ENCODE measurements at places on chromosomes 5 and 9. TPM values are rescaled to one million over a fixed set of nuclear protein-coding genes. Genes with fewer than 3 reads are reported as not detected.

DHFR gene
- total RNA-seq, result 5.9 TPM

DNA sequence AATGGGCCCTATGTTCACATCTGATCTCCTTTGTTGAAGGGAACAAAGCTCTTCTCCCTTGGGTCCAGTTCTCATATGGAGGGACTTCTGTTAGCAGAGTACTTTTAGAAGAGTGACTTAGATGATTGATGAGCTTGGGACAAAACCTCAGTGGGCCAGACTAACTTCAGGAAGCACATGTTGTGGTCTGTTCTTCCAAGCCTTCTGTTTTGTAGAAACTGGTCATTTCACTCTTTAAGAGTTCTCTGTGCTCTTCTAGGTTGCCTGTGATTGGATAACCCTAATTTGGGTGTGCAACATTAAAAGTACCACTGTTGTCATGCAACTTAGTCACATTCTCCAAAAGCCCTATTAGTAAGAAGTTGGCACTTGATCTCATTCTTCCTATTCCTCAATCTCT, 183.5 kb upstream of the ACO1 start:
- DNase-seq, result no peak

GRCh38 chr9:100937382-100937781, 91.1 kb upstream of the PLPPR1 start:
- DNase-seq, result no peak

MEIKIN gene
- not detected for total RNA-seq

DNA sequence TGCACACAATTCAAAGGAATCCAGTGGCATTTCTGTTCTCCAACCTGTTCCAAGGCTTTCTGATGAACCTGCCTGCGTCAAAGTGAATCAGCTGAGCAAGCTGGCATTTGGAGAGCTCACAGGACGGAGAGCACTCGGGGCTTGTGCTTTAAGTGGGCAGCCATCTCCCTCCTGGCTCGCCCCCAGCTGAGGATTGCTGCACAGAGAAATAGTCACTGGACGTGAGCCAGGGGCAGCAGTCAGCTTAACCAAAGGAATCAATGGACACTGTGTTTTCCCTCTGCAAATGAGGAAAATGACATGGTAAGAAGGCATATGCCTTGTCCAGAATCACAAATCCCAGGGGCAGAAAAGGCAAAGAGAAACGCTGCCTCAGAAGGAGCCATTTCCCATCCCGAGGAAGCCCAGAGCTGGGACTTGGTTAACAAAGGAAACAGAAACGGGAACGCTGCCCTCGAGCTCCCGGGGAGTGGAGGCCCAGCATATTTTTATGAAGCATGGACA, 299.4 kb downstream of the ZSWIM6 start:
- DNase-seq, result no peak
